Aorta (tissue), 5 donors: ENCODE measurements at places on chromosomes 3 and 15. TPM values are rescaled to one million over a fixed set of nuclear protein-coding genes. Genes with fewer than 3 reads are reported as not detected.
A peak's percentile ranks its signal among the peaks of the same experiment; 100 is the strongest.

GRCh38 chr3:126316031-126316461 lies 41.2 kb downstream of the KLF15 start:
- no peaks in the 10 kb centered on the region for H3K27me3 ChIP-seq
- no peak overlapping the region for H3K4me3 ChIP-seq
- no peak overlapping the region for H3K27ac ChIP-seq
- no peak for DNase-seq

DNA sequence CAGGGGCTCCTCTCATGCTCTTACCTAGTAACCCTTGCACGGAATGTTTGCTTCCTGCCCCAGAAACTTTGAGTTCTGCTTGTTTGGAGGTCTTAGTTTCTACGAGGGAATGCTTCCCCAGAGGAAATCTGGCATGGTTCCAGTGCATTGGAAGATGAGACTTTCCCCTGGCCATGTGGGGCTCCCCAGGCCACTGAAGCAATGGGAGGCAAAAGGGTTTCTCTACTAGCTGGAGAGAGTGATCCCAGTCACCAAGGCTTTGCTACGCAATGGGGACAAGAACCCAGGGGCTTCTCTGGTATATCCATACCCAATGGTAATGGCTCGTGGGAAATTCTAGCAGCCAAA lies 44.2 kb upstream of the RPL32 start:
- no peak overlapping the region for H3K4me3 ChIP-seq
- no peaks in the 10 kb centered on the region for H3K27me3 ChIP-seq

The FSD2 gene
- not detected for total RNA-seq

DNA sequence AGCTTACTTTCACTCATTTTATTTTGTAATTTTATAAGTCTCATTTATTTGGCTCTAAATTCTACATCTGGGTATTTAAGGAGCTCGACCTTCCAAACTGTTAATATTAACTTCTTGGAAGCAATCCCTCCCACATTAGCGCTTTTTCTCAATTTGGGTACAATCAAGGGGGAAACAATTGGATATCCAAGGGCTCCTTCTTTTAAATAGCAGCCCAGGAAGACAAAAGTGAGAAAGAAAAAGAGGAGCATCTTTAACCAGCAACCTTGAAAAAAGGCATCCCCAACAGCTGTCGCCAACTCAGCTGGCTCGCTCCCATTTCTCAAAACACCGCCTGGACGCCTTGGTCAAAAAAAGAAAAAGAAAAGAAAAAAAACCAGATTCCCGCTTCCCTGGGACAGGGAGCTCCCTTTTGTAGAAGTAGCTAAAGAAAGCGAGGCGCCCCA lies 873 bp downstream of the C3orf70 start:
- no peaks in the 10 kb centered on the region for H3K36me3 ChIP-seq
- no peak for DNase-seq
- H3K4me3 ChIP-seq = peak overlapping the region; percentile 39
- no peaks in the 10 kb centered on the region for H3K27me3 ChIP-seq
- H3K27ac ChIP-seq = peak overlapping the region; percentile 62
- H3K4me1 ChIP-seq = peaks cover 4% of the 10 kb centered on the region

The HIGD2B gene
- not detected for total RNA-seq

GRCh38 chr3:110126065-110126464 lies 788.7 kb upstream of the DPPA4 start:
- H3K4me3 ChIP-seq = no peak overlapping the region
- no peaks in the 10 kb centered on the region for H3K36me3 ChIP-seq
- no peak for DNase-seq
- H3K27ac ChIP-seq = no peak overlapping the region
- H3K27me3 ChIP-seq = no peaks in the 10 kb centered on the region

- peaks cover 2% of the 10 kb centered on the region for H3K27me3 ChIP-seq
- H3K27ac ChIP-seq = no peak overlapping the region
- no peak for DNase-seq
- H3K4me3 ChIP-seq = no peak overlapping the region
Measured at GRCh38 chr15:94400526-94401298, 169.4 kb downstream of the MCTP2 start.

The KBTBD13 gene
- 1.5 TPM for total RNA-seq

The ANKUB1 gene
- not detected for total RNA-seq

DNA sequence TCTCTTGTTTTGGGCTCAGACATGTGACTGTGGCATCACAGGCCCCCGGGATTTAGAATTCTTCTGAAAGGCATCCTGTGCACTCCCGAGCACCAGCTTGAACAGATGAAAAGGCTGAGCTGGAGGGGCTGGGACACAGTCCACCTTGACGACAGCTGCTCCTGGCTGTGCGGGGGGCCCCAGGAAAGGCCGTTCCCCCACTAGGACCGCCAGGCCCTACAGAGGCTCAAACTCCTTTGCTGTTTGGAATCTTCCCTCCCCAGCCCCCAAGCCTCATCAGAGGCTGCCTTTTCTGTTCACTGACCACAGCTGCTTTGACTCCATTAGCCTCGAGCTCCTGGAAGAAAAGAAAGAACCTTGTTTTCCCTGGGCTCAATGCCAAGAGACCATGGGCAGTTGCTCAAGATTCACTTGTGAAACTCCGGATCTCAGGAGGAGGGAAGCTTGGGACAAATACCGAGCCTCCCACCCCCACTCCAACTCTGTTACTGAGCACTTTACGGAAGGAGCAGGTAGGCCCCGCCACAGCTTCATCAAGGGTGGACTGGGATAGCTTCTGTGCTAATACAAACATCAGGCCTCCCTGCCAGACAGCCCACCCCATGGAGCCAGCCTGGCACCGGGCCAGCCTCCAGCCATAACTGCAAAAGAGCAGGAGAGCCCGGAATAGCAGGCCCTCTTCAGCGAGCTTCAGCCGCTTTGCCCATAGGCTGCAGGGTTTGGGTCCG lies 15.7 kb downstream of the CIDEC start:
- H3K27ac ChIP-seq = no peak overlapping the region
- no peak overlapping the region for H3K4me3 ChIP-seq
- DNase-seq = peak; percentile 69
- H3K4me1 ChIP-seq = no peaks in the 10 kb centered on the region
- no peaks in the 10 kb centered on the region for H3K36me3 ChIP-seq

The PPP2R3A gene
- total RNA-seq = 19.6 TPM

GRCh38 chr3:49683162-49683561 lies 6.1 kb downstream of the MST1 start:
- no peak overlapping the region for H3K27ac ChIP-seq
- no peaks in the 10 kb centered on the region for H3K27me3 ChIP-seq
- H3K4me1 ChIP-seq = no peaks in the 10 kb centered on the region
- no peak overlapping the region for H3K4me3 ChIP-seq
- H3K36me3 ChIP-seq = peaks cover 8% of the 10 kb centered on the region

The GP9 gene
- total RNA-seq = not detected

DNA sequence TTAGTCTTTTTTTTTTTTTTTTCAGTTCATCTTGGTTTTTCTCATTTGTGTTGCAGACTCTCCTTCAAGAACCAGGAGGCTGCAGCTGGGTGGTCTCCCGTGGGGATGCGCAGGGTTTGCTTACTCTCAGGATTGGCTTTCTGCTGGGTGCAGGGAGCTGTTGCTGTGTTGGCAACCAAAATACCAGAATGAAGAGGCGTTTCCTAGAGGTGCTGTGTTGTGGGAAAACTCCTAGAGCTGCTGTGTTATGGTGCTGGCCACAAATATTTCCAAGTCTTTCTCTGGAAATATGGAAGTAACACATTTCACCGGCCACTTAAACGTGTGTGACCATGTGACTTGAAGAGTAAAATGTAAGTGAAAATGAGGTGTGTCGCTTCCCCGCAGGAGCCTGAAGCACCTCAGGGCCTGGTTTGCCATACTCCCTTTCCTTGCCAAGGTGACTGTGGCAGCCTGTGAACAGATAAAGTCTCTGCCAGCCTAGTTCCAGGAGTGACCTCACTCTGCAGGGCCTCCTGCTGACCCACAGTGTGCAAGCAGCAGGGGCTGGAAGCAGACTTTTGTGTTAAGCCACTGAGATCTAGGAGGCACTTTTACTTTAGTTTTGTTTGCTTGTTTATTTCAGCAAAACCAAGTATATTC lies 258.9 kb downstream of the ADAMTS17 start:
- DNase-seq = no peak
- no peak overlapping the region for H3K27ac ChIP-seq
- no peaks in the 10 kb centered on the region for H3K4me1 ChIP-seq
- no peaks in the 10 kb centered on the region for H3K36me3 ChIP-seq
- no peak overlapping the region for H3K4me3 ChIP-seq
- H3K27me3 ChIP-seq = no peaks in the 10 kb centered on the region
